NCI-H69 (cell line): ENCODE measurements at places on chromosomes 5 and 9.
A peak's percentile ranks its signal among the peaks of the same experiment; 100 is the strongest.

DNA sequence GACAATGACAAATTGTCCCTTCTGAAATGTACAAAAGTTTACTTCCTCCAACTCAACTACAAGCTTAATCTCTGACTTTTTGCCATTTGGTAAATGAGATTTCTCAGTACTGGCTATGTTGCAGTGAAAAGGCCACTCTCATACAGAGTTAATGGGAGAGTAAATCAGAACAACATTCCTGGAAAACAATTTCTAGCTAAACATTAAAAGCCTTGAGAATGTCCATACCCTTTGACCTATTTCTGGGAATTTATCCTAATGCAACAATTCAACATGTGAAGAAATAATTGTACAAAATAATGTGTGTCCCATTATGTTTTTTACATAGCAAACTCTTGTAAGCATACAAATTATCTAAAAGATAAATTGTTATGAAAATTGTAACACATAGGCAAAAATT lies 56.3 kb upstream of the SPEF2 start:
- no peak for DNase-seq

DNA sequence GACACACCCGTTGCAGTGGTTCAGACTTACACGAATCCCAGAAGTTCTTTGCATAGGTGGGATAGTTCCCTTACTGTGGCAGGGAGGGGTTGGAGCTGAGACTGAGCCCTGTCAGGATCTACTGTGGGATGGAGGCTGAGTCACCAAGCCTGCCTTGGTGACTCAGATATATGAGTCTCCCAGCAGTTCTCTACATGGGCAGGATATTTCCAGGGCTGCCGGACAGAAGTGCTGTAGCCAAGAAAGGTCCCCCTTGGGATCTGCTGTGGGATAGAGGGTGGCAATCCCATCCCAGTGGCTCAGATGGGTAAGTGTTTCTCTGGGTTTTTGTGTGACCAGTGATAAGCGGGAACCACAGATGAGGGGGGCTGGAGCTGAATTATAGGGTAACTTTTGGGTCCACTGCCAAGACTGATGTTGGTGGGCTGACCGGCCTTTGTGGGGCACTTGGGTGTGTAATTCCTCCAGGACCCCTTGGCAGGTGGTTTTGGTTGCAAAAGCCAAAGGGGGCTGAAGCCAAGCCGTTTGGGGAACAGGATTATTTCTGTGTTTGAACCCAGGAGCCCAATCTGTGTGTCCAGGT lies 18.7 kb downstream of the XRCC4 start:
- DNase-seq: no peak

DNA sequence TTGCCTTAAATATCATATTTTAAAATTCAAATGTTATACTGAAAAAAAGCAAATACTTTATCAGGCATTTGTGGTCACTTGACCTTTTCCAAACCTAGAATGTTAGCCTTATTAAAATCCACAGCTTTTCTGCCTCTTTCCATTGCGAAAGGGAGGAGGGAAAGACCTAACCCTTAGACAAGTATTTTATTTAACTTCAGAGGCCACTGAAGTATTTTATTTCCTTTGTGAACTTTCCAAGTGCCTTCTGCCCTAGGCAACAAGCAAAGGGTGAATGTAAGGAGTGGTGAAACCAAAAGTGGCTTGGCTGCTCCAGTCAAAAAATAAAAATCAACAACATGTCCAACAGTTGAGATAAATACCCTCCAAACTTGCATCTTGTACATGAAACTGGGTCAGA lies 376.1 kb downstream of the EFNA5 start:
- no peak for DNase-seq

DNA sequence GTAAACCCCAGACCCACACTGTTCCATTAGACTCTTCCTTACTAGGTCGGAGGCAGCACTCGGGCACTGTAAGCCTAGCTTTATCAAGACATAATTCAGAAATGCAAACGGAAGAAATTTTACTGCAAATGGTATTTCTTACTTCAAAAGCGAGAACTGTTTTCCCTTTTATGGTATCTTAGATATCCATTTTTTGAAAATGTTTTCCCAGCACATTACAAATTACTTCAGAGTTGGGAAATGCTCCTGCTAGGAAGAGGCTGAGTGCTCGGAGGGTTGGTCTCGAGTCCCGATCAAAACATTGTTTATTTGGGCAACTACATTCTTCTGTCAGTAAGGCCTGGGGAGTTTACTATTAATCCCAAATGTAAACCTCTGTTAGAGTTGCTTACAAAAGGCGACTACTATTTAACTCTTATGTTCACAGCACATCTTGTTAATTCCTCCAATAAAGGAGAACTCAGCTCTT lies 332.9 kb downstream of the CWC27 start:
- DNase-seq: no peak

- peak; percentile 90 for DNase-seq
Measured at GRCh38 chr5:18048449-18048848, 414.2 kb downstream of the TAF11L14 start.

DNA sequence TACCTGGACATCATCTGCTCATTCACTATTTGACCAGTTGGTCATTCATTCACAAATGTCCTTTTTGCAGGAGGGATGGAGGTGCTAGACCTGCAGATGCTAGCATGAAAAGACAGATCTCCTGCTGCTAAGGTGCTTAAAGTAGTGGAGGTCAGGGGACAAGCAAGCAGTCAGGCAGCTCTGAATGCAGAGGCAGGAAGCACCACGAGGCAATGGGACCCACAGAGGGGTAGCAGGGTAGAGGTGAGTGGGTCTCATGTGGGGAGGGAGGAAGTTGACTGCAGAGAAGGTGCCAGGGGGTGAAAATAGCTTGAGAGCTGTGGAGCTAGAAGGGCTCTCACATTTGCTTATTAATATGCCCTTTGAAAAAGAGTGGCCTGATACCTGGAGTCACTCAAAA lies 25.2 kb downstream of the FXN start:
- DNase-seq: no peak

GRCh38 chr5:158812408-158812807 lies 287.3 kb downstream of the EBF1 start:
- DNase-seq: no peak

DNA sequence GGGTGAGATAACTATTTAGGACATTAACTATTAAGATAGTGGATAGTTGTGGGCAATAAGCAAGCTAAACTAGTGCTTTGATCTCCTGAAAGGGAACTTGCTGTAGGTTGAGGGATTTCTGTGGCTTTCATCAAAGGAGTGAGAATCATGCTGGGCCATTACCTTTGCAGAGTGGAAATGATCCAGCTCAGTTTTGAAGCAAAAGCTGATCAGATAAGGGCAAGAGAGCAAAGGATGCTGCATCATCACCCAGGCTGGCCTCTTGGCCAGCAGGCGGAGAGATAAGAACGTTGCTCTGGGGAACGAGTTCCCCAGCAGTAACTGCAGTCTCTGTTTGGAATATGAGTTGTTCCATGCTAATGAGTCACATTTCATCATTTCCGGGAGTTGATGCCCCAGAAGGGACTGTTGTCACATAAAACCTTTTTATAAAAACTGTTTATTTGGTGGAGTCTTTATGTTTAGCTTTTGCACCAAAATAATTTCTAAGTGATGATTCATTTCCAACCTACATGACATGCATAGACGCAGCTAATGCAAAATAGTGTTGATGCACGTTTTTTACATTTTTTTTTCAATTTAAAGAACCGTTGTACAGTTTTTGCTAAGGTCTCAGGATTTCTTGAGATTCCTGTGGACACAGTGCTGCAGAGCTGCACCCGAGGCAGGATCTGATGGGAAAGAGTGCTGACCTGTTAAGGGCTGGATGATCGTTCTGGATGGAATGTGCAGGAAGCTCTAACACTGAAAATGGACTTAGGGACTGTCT lies 99.3 kb downstream of the ACTBL2 start:
- no peak for DNase-seq

DNA sequence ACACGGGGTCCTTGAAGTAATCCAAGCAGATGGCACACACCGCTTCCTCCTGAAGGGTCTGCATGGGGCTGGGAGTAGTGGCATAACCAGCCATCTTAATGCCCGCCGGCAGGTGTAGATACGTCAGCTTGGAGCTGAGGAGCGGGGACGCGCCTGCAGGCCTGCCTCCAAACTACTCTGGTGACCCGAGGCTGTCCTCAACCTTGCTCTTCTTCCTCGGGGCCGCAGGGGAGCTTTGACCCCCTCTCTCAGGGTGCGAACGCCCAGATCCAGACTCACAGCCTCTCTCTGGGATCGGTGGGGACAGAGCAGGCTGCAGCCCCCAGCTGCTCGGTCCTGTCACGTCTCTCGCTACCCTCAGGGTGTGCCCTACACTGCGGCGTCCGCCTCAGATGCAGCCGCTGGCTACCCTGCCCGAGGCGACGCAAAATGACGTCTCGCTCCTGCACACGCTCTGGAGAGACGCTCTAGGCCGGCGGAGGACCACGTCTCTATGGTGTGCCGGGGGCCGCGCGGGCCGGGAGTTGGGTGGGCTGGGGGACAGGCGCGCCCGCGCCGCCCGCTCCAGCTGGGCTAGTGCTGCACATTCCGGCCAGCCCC lies at the start of gene TRIM52:
Gene TRIM52, minus strand, starts transcription at position 424 of the 600 bp plus-strand sequence. Its CDS starts 330 bp downstream, at position 94.
- no peak for DNase-seq

- DNase-seq: no peak
Measured at GRCh38 chr9:111953444-111953843, 56.8 kb downstream of the UGCG start.

GRCh38 chr5:84088996-84089395 lies 295.7 kb downstream of the EDIL3 start:
- DNase-seq: peak; percentile 87

- DNase-seq: peak; percentile 79
Measured at GRCh38 chr5:84255315-84255714, 129.4 kb downstream of the EDIL3 start.

GRCh38 chr5:174378121-174378874 lies 332.8 kb downstream of the NSG2 start:
- no peak for DNase-seq

DNA sequence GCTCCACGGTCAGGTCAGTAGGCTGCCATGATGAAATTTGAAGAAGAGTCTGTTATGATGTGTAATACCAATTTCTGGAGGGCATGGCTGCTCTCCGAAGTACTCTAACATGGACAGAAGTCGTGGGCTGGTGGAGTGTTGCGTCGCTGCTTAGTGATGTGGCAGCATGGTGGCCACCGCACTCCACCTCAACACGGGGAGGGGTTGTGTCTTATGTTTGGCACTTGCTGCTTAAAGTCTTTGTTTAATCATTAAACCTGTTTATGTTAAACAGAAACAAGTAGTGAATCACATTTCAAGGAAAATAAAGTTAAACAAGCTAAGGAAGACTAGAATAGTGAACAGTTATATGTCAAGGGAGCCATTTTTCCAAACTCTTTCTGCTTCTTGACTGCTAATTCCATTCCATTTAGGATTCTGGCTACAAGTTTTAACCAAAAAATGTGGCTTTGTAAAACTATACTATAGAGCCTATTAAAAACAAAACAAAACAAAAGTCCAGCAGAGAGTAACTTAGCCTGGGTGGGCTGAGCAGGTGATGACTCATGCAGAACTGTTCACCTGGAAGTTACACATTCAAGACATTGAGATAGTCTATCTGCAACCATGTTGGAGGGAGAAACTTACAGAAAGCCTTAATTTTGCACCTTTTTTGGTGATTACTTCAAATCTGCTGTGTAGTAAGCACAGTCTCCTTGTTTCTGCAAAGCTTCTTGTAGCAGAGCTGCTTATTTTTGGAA lies 9.5 kb downstream of the HABP4 start:
- DNase-seq: no peak

DNA sequence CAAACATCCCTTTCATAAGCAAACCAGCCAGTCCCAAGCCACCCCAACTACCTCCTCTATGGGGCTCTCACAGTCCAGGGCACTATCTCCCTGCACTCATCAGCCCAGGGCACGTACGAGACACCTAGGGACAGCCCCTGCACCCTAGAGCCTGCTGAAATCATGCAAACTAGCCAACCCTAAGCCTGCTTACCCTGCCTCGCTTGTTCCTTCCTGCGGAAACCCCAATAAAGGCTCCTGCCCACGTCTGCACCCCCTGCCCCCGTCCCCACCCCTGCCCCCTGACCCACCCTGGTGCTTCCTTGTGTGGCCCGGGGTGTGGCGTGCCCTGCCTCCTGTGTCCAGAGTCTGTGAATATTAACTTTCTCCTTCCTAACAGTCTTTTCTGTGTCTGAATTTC lies 135.9 kb downstream of the GADD45G start:
- no peak for DNase-seq

GRCh38 chr9:20197976-20198685 lies 409.3 kb upstream of the SLC24A2 start:
- peak; percentile 18 for DNase-seq
